Kidney capillary endothelial cell (primary cell): ENCODE measurements at places on chromosomes 3 and 15.

GRCh38 chr3:136984837-136985236 lies 27.1 kb downstream of the IL20RB start:
- DNase-seq = no peak

GRCh38 chr3:78569804-78570203 lies 1198.0 kb downstream of the ROBO1 start:
- DNase-seq = no peak

DNA sequence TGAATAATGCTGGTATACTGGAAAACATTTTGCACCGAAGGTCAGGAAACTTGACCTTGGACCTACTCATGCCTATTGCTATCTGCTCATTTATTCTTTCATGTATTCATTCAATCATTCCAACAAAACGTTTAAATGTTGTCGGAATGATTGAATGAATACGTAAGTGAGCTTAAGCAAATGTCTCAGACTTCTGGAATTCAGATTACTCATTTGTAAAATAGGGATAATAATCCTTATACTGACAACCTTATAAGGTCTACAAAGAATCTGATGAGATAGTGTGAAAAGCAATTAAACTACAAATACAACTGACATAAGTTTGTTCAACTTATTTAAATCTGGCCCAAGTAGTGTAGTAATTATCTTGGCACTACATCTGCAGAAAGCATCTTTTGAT lies 288.7 kb downstream of the WDR72 start:
- DNase-seq = no peak

DNA sequence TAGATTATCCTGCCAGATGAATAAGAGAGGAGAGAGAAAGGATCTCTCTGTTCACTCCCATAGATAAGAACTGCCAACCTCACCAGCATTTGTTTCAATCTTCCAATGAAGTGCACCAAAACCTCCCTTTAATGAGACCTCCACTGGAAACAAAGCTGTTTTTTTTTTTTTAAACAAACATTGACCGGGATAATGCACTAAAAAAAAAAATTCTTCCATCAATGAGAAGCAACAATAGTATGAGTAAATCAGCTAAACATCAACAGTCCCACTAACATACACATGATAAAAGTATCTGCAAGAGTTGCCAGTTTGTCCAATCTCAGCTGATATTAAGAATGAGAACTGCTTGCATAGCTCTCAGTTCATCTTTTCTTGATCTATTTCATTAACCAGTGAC lies 19.9 kb downstream of the TJP1 start:
- no peak for DNase-seq

DNA sequence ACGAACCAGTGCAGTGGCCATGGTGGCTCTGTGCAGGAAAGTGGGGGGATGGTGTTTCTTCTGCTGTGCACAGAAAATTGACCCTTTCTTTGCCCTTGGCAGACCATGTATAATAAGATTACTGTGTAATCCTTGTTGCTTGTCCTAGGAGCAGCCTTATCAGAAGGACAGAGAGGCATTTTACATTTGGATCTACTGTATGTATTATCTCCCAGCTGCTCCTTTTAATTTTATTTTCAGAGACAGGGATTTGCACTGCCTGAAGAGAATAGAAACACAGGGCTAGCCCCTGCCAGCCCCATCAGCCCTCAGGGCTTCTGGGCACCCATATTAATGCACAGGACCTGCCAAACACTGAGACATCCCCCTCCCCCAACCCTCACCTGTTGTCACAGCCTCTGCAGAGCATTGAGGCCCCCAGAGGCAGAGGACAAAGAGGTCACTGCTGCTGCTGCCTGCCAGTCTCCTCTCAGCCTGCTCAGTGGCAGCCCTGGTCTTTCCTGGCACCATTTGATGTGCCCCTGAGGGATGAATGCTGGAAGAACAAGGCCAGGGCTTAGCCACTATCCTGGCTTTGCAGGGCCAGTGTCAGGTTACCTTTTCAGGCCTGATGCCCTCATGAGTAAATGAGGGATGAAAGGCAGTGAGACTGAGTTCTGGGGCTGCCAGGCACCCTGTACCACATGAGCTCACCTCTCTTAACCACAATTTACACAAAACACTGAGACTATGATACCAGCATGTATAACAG lies 533.4 kb downstream of the NTRK3 start:
- no peak for DNase-seq

GRCh38 chr3:89275001-89275400 lies 167.6 kb downstream of the EPHA3 start:
- no peak for DNase-seq

GRCh38 chr3:96478496-96478895 lies 335.9 kb upstream of the EPHA6 start:
- DNase-seq = no peak

DNA sequence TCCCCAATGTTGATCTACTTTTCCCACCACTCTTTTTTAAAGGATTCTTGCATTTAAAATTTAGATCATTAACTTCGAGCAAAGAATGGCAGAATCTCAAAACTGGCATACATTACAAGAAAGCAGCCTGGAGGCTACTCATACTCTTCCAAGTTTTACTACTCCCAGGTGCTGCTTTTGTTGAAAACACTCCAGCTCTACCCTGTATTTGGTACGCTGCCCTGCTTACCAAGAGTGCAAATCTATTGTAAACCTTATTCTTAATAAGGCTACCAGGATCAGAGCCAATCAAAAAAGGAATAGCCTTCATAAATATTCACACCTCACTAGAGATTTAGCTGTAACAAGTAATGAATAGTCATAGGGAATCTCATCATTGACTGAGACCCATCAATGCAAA lies 11.6 kb upstream of the CNTN3 start:
- DNase-seq = no peak

DNA sequence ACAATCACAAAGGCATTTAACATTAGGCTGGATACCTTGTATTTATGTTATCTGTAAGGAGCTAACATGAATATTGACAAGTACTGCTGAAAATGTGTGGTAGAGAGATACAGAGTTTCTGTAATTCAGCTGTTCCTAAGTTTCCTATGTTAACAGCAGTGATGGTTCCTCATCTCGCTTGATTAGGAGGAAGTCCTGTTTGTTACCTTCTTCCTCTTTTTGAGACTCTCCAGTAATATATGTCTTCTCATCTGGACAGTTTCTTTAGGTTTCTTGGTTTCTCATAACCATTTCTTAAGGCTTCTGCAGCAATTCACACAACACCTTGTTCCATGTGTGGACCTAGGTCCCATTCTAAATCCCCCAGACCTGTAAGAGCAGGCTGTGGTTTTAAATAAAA lies 11.4 kb upstream of the PEX5L start:
- DNase-seq = no peak

GRCh38 chr3:109784852-109785631 lies 447.7 kb upstream of the DPPA4 start:
- DNase-seq = no peak

GRCh38 chr15:58506064-58506490 lies 74.3 kb downstream of the LIPC start:
- DNase-seq = no peak

DNA sequence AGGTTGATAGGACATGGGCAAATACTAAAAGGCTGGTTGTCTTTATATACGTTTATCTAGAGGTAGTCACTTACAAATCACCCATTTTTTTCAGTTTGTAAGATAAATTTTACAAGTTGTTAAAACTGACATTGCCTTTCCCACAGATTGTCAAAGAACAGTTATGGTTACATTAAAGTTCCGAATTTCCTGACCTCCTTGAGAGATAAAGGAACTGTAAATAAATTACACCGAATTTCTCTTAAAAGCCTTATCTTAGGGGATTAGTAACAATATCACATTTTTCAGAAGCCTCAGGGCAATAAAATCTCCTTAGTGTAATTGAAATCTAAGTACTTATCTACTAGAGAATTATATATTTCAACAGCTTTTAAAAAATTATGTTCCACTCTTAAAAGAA lies 49.5 kb downstream of the ZPLD1 start:
- no peak for DNase-seq

GRCh38 chr15:70665599-70665998 lies 97.8 kb downstream of the UACA start:
- DNase-seq = no peak

DNA sequence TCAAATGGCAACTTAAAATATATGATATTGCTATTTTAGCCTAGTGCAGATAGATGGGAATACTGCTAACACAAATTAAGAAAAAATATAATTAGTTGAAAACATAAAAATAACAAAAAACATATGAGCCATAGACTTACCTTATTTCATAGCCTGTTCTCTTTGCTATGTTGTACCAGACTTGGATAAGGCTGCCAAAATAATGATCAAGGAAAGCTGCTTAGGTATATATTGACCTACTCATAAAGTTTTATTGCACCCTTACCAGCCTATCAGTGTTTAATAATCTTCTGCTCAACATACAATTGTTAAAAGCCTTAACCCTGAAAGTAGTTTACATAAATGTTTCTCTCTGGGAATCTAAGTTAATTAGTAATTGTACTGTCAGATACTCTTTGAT lies at the start of gene SI:
Gene SI (minus strand): TSS at position 204 of the 400 bp plus-strand sequence. CDS start 2,484 bp downstream, outside the sequence.
- DNase-seq = no peak

DNA sequence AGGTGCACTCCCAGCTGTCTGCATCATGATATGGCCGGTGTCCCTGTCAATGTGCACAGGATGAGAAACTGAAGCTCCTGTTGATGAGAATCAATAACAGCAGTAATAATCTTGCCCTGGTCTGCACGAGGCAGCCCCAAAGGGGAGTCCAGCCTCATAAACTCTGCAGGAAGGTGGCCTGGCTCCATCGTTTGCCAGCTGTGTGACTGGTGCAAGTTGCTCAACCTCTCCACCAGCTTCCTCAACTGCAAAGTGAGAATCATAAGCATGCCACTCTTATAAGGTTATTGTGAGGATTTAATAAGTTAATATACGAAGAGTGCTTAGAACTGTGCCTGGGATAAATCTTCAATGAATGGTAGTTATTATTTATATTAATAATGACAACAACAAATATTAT lies 203.4 kb upstream of the HES1 start:
- no peak for DNase-seq

DNA sequence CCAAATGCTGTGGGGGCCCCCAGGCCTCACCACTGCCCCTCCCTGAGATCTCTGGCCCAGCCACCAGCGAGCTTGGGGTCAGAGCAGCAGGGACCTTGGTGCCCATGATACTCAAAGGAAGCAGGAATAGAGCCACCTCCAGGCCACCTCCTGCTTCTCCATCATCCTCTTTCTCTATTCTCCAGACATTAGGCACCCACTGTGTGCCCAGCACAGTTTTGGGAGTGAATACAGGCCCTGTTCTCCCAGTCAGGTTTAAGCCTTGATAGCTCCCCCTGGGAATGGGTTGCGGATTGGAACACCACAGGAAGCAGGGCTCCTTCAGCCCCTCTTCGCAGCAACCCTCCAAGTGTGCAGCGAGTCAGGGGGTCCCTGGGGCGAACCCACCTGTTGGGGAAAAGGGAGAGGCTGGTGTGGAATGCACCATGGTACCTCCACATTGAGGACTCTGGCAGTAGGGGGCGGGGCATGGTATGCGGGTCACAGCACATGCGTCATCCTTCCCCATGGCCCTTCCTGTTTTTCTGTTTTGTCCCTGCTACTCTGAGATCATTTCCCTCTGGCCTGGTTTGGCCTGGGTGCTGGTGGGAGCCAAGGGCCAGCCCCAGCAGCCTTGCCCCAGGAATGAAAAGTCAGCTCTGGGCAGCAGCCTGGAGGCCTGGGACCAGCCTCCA lies 14.2 kb upstream of the SEMA3B start:
- peak; percentile 84 for DNase-seq

DNA sequence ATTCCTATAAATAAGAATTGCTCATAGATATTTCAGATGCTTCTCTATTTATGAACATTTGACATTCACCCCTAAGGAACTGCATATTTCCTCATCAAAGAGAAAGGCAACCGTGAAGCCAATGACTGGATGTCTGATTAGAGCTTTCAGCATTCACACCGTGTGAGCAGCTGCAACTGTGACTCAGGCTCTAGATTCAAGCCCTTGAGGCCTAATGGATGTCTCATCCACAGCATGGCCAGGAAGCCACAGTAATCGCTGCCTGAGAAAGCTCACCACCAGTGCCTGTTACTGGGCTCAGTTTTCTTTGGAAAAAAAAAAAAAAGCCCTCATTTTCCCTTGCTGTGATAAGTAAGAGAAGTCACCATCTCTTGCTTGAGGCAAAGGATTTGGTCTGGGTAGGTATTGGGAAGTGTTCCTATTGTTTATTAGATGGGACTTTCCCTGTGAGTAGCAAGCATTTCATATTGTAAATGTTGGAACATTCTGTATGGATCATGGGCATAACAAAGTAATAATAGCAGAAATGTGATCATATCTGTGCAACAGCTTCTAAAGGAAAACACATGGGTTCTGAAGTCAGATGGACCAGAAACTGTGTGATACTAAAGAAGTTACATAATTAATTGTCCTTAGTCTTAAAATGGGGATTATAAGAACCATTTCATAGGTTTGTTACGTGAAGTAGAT lies 783.7 kb downstream of the AGBL1 start:
- peak; percentile 28 for DNase-seq

GRCh38 chr3:41180396-41180795 lies 18.9 kb upstream of the CTNNB1 start:
- DNase-seq = no peak

GRCh38 chr15:65903296-65904073 lies 34.2 kb downstream of the RAB11A start:
- DNase-seq = no peak

DNA sequence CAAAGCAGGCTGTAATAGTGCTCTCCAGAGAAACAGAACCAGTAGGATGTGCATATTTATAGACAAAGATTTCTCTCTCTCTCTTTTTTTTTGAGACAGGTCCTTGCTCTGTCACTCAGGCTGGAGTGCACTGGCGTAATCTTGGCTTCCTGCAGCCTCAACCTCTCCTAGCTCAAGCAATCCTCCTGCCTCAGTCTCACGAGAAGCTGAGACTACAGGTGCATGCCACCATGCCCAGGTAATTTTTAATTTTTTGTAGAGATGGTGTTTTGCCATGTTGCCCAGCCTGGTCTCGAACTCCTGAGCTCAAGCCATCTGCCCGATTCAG lies 67.1 kb upstream of the CHD2 start:
- DNase-seq = no peak

DNA sequence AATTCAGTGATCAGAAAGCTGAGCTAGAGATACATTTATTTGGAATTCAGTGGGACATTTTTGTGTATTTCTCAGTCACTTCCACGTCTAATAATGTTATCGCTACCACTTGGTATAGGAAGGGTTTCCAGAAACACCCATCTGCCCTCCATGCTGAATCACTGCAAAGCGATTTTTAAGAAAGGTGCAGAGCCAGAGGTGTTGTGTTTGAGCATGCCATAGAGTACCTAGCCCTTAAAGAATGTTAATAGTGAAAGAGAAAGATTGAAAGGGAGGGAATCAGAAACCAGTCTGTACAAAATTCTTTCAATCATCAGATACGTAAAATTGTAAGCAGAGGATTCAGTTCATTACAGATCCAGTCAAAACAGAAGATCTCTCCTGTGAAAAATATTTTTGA lies 80.1 kb upstream of the ARL6 start:
- no peak for DNase-seq
